Fibroblast of skin of left biceps (primary cell): ENCODE measurements at places on chromosomes 6 and 20.

GRCh38 chr6:167766986-167767714 is 59.6 kb upstream of the AFDN start:
- DNase-seq, result no peak

DNA sequence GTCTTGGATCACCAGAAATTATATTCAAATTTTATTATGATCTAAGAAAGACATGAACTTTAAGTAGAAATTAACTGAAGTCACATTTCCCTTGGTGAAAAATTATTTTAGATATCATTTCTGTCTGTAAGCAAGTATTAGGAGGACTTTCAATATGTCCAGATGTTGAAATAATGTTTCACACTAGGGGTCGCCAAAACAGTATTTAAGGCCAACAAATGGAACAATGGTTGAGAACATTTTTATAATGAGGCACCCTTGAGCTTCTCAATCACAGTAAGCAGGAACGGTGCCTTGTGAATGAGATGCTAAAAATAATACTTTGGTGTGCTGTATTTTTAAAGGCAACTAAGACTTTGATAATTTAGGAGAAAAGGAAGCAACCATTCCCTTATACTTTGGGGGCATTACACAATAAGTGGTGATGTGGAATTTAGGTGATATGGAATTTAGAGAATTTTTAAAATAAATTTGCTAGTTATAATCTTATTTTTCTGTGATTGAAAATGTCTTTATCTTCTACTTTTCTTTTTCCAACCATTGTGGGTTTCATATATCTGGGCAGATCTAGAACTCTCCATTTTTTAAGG is 9.6 kb upstream of the SF3B5 start:
- peak; percentile 58 for DNase-seq

- DNase-seq, result no peak
Measured at GRCh38 chr6:135144673-135145062, 36.4 kb upstream of the MYB start.

DNA sequence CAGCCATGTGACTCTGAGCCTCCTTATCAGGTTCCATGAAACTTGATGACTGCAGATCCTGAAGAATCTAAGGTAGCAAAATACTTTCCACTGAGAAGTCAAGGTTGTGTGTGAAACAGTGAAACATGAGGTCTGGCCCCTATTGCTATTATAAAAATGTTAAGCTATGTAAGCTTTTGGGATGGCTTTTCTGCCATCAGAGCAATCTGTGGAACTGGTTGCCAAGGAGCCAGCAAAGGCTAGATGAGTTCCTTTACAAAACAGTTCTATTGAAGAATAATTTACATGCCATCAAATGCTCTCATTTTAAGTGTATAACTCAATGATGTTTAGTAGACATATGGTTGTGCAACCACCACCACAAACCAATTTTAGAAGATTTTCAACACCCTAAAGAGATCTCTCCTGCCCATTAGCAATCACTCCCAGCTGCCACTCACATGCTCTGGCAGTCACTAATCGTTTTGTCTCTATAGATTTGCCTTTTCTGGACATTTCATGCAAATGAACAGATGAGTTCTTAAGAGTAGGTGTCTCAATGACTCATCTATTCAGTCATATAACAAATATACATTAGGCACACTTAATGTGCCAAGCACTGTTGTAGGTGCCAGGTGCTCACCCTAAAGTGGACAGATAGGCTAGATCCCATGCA is 19.9 kb upstream of the MEP1A start:
- no peak for DNase-seq

DNA sequence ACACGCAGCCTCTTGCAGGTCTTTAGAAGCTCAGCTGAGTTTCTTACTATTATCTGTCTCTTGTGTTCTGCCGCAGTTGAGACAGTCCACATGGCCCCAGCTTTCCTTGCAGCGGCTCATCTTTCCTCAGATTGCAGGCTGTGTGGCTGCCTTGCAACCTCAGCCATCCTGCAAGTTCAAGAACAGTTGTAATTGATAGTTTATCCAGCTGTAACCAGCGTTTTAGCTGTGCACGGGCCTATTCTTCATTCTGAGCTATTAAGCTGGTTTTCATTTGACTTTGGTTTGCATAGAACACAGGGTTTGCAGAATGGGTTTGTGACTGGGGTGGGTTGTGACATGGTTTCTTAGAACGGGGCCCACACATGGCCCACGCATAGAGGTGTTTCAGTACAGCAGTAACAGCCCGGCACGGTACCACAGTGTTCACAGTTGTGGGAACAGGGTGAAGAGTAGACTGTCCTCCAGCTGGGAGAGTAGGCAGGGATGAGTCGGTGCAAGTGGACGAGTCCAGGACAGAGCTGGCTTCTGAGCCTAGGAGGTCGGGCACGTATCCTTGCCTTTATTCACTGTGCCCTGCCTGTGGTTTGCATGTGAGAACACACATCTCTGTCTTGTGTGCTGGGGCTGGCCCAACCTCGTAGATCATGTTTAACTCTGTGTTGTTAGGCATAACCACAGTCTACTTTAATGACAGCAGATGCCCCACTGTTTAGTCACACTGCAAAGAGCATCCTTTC is 89.2 kb downstream of the RPP40 start:
- peak; percentile 36 for DNase-seq

DNA sequence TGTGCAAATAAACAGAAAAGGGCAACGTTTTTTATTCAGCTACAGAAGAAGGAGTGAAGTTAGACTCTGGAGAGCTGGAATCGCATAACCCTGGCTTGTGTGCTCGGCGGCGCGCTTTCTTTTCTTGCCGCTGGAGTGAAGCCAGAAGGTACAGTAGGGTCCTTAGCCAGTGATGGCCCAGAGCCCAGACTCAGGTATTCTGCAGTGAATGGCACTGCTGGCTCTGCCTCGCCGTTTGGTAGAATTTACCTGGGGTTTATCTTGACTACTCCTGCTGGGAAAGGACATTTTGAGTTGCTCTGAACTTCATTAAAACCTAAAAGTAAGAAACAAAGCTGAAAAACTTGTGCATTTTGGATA is 56.9 kb upstream of the TIAM2 start:
- DNase-seq, result no peak

DNA sequence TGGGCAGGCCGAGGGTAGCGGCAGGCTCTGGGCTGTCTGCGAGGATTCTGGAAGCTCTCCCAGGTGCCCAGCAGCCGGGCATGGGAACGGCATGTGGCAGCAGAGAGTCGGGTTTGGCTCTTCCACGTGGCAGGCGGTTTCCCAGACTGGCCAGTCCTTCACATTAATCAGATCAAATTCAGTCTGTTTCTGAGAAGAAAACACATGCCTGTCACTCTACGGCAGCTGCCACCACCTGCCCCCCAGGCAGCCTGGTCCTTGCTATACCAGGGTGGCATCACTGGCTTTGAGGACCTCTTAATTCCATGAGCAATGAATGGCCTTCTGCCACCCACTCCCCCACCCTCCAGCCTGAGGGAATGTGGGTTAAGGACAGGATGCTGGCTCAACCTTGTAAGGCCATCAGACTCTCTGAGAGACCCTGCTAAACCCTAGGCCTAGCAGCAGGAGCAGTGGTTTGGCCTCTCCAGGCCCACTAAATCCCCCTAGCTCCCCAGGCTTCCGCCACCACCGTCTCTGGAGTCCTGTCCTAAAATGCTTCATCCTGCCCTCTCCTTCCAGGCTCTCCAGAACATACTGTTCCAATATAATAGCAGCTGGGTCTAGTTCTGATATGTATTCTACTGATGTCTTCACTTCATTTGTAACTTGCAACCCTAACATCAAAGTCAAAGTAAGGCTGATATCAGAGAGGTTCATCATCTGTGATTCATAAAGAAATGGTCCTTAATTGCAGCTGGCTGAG is 47.8 kb downstream of the PLCG1 start:
- DNase-seq, result no peak

GRCh38 chr6:168154263-168154917 is 75.4 kb upstream of the FRMD1 start:
- DNase-seq, result no peak

- no peak for DNase-seq
Measured at GRCh38 chr6:116536216-116536621, 9.3 kb downstream of the TRAPPC3L start.

GRCh38 chr6:159761129-159761872 is 544 bp upstream of the ACAT2 start:
- DNase-seq, result no peak

DNA sequence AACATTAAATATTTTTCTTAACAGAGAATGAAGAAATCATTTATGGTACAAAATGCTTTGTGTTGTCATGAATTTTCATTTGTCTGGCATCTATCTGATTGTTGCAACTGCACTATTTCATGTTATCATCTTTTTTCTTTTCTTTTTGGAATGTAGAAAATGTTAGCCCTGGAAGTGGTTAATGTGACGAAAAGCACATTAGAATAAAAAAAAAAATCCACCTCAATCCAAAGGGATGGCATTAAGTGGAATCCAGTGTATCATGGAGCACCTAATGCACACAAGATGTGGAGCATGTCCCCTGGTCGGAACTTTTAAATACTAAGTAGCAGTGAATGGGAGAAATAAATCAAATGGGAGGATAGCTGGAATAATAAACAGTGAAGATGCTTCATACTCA is 172.9 kb upstream of the MCHR2 start:
- DNase-seq, result peak; percentile 95

GRCh38 chr20:10594296-10594868 is 79.4 kb downstream of the JAG1 start:
- DNase-seq, result no peak

- no peak for DNase-seq
Measured at GRCh38 chr6:44225579-44226325, 2.4 kb downstream of the SLC29A1 start.

DNA sequence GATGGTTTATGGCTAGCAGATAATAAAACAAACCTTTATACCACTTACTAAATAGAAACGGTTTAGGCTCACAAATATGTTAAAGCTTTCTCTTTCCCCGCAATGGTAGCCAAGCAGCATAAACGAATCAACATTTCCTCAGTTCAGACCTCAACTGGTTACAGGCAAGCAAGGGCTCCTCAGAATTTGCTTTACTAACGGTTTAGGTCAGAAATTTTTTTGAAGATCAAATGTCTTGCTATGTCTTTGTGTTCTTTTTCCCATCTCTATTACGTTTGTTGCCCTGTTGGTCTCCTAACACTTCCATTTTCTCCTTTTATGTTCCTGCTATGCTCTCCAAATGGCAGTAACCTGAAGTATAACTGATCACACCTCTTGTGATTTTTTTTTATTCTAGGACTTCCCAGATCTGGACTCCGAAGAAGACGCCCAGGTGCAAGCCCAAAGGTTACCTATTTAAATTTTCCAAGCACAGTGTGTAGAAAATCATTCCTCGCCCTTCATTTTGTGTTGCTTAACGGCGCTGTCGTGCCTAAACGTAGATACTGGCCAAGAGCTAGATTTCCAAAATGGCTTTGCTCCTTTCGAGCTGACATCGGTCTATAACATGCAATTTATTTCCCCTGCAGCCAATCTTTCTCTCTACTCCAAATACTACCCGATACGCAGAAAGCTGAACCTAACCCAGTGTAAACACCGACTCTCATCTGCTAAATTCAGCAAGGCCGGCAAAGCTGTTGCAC is 717 bp upstream of the ASF1A start:
- peak; percentile 31 for DNase-seq
